ENCODE measurements at places on chromosomes 16 and 17.

DNA sequence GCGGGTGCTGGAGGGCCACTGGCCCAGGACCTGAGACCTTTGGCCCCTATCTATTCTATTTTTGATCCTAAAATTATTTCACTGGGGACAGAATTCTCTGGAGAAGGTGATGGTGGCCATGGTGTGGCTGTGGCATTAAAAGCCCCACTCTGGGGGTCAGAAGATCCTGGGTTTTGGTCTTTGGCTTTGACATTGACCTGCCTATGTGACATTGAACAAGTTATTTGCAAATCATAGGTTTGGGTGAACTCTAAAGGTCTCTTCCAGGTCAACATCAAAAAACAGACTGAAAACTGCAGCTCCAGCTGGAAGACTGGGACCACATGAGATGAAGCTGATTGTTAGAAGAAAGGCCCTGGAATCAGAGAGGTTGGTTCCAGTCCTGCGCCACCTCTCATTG, 2.3 kb upstream of the CDH1 start:
- DNase-seq: no peak

DNA sequence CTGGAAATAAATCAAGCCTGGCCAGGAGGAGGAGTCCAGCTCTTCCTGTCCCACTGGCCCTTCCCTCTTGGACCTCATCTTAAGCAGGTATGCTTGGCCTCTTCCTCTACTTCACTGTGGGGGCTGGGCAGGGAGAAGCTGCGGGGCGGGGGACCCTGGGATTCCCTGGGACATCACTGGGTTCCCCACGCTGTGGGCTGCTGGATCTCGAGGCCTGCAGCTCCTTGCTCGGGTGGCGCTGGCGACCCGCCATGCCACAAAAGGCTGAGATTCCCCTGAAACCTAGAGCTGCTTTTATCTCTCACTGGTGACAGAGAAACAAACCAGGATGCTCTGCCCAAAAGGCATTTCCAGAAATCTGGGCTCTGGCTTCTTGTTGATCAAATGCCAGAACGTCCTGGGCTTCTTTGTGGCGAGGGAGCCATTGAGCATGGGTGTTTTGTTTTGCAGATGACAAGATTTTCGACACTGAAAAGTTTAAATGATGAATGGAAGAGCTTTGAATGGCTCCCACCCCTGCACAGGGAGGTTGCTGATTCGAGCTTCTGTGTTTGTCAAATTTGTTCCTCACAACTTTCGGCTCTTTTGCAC, 8.6 kb upstream of the PGS1 start:
- no peak for DNase-seq

GRCh38 chr16:80084163-80084562, 456.6 kb upstream of the DYNLRB2 start:
- DNase-seq: no peak

DNA sequence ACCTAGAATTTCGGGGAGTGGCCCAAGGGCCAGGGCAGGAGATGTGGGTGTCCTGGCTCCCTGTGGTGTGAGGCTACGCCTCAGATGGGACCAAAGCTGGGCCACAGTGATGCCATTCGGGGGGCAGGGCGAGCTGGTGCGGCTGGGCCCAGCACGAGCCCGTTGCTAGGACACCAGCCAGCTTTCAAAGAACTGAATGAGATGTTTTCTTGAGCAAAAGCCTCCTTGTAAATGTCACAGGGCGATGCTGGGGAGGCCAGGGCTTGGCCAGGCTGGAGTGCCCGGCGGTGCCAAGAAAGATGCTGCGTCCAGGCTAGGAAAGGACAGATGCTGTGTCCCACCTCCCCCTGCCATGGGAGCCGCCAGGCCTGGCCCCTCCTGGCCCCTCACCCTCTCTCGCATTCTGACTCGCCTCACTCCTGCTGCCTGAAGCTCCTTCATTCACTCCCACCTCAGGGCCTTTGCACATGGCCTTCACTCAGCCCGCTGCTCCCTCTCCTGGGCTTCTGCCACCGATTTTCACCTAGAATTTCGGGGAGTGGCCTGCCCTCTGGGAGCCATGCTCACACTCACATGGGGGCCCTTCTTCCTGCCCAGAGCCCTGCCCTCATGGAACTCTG, 39.1 kb downstream of the CPNE2 start:
- DNase-seq: no peak

- DNase-seq: no peak
These were observed 396.8 kb downstream of the SOX9 start for GRCh38 chr17:72517413-72518158.

DNA sequence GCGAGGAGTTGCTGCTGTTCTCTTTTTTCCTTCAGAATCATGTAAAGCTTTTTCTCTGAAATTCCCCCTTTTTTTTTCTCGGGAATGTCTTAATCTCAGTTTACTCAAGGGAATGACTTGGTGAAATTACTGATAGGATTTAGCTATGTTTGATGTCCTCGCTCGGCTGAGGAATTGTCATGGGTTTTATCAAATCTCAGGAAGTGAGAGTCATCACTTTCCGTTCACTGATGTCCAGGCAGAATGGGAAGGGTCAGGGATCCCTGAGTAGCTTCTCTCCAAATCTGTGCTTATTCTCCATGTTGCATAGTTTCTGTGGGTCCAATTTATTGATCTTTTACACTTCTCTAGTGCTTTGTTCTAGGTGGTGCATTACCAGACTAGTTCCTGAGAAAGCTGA, 6.3 kb downstream of the IGSF6 start:
- DNase-seq: no peak

DNA sequence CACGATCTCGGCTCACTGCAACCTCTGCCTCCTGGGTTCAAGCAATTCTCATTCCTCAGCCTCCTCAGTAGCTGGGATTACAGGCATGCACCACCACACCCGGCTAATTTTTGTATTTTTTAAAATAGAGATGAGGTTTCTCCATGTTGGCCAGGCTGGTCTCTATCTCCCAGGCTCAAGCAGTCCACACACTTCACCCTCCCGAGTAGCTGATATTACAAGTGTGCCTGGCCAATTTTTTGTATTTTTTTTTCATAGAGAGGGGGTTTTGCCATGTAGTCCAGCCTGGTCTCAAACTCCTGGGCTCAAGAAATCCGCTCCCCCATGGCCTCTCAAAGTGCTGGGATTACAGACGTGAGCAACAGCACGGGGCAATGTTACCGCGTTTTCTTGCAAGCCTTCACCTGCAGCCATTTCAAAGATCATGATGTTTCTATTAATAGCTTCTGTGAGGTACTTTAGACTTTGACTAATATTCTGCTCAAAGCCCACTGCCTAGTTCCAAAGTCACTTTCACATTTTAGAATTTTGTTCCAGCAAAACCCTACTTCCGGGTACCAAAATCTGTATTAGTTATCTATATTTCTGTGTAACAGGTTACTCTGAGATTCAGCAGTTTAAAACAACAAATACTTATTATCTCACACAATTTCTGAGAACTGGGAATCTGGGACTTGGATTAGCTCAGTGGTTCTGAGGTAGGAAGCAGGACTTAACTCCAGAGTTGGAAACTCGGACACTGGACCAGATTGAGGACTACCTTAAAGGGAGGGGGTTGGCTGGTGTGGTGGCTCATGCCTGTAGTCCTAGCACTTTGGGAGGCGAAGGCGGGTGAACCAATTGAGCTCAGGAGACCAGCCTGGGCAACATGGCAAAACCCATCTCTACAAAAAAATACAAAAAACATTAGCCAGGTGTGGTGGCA, 12.0 kb upstream of the MED13 start:
- DNase-seq: no peak

GRCh38 chr17:55420067-55420775, 1.4 kb downstream of the MMD start:
- no peak for DNase-seq

DNA sequence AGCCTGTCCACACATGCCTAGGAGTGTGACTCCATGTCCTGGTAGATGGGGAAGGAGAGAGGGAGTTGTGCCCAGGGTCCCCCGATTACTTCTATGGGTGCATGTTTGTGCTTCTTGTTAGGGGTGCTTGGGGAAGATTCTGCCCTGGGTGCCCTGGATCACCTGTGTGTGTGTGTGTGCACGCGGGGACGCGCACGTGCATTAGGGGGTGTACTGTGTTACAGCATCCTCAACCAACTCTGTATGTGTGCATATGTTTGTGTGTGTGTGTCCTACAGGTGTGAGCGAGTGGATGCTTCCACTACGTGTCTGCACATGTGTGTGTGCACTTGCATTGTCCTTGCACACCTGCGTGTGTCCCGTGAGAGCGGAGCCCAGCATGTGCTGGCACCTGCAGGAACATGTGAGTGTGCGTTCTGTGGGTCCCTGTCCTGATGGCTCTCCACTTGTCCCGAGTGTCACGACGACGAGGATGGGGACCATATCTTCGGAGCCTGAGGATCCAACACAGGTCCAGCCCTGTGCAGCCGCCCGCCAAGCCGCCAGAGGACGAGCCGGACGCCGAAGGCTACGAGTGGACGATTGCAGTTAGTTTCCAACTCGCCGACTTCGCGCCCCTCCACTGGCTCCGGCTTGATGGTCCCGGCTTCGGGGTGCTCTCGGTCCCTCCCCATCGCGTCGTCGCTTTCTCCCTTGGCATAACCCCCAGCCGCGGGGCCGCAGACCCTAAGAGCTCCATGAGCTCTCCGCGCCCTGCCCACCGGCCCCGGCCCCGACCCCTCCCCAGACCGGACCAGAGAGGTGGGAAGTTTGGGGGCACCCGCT, 6.0 kb upstream of the TBC1D3B start:
- DNase-seq: no peak

GRCh38 chr16:15996432-15997109, 47.2 kb downstream of the ABCC1 start:
- peak; percentile 97 for DNase-seq
